GM18507 (cell line): ENCODE measurements at places on chromosomes 5 and 9.

- DNase-seq, result no peak
These were observed 522 bp downstream of the BHMT start for GRCh38 chr5:79111960-79112702.

- DNase-seq, result no peak
These were observed 8.3 kb upstream of the YTHDC2 start for GRCh38 chr5:113505181-113505580.

- no peak for DNase-seq
These were observed 311.1 kb upstream of the CLINT1 start for GRCh38 chr5:158170060-158170459.

DNA sequence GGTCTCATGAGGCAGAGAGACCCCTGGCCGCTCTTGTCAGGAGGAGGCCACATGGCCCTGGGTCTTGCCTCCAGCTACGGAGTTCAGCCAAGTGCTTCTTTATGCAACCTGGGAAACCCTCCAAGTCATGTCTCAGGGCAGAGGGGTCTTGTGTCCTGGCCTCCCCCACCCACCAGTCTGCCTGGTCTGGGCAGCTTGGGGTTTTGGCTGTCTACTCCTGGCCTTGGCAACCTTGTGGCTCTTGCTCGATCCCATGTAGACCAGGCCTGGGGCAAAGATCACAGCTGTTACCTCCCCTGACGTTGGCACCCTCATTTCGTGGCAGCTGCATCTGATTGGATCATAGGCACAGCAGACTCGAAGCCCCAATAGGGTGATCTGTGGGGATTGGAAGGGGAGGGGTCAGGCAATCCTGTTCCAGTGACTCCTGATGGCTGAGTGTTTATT is 28.4 kb downstream of the JADE2 start:
- DNase-seq, result no peak

DNA sequence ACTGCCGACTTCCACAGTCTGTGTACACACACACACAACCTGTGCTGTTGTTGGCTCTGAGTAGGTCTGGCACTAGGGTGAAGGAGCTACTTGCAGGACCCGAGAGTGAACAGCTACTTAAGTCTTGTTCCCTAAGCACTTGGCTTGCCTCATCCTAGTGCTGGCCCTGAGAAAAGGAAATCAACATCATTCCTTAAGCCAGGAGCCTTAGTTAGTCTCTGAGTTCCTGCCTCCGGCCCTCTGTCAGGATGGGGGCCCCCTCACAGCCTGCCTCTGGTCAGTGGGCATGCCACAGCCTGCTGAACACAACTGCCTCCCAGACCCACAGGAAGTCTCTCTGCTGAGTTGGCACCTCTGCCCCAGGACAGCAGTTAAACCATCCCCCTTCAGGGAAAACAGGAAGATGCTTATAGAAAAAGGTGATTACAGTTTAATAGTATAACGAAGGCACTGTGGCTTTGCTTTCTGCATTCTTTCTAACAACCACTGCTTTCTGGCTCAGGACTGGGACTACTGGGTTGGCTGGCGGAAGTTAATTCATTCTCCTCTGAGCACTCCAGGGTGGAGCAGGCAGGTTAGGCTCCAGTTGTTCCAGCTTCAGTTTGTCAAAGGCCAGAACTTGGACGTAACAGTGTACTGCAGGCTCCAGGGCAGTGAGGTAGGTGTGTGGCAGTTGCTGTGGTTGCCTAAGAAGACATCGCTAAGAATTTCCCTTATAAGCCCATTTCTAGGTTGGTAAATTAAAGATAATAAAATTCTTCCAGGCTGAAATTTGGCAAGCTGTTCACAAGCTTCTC is 2.8 kb downstream of the MAMDC2 start:
- DNase-seq, result no peak

DNA sequence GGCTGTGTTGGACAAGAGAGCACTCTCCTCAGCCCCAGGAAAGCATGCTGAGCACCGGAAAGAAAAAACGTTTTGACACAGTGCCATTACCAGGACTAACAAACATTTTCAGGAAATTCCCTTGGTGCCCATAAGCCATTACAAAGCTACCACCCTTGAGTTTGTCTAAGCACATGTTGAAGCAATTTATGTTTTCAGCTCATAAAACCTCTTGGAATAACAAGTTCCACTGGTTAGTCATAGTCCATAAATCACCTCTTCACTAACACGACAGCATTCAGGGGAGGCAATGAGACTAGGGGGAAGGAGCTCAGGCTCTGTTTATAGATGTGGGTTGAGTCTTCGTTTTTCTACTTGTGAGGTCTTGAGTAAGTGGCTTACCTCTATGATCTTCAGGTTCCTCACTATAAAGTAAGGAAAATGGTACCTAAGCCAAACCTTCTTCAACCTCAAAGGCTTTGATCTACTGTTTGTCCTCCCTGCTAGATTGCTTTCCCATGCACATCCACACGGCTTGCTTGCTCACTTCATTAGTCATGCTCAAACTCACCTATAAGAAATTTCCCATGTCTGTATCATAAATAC is 65.4 kb downstream of the DRD1 start:
- no peak for DNase-seq

DNA sequence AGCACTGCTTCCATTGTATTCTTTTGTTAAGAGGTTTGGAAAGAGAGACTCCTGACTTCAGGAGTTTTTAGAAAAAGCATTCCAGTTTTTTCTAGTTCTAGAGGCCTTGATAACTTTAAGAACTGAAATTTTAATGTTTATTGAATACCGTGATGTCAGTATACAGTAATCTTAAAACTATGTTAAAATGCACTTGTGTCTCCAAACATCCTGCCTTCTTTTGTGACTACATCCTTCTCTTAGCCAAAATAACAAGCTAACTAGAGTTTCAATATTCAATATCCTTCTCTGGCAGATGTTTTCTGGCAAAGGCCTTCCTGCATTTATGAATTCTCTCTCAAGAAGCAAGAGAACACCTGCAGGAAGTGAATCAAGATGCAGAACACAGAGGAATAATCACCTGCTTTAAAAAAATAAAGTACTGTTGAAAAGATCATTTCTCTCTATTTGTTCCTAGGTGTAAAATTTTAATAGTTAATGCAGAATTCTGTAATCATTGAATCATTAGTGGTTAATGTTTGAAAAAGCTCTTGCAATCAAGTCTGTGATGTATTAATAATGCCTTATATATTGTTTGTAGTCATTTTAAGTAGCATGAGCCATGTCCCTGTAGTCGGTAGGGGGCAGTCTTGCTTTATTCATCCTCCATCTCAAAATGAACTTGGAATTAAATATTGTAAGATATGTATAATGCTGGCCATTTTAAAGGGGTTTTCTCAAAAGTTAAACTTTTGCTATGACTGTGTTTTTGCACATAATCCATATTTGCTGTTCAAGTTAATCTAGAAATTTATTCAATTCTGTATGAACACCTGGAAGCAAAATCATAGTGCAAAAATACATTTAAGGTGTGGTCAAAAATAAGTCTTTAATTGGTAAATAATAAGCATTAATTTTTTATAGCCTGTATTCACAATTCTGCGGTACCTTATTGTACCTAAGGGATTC is 43.1 kb downstream of the NDFIP1 start:
- peak; percentile 14 for DNase-seq

DNA sequence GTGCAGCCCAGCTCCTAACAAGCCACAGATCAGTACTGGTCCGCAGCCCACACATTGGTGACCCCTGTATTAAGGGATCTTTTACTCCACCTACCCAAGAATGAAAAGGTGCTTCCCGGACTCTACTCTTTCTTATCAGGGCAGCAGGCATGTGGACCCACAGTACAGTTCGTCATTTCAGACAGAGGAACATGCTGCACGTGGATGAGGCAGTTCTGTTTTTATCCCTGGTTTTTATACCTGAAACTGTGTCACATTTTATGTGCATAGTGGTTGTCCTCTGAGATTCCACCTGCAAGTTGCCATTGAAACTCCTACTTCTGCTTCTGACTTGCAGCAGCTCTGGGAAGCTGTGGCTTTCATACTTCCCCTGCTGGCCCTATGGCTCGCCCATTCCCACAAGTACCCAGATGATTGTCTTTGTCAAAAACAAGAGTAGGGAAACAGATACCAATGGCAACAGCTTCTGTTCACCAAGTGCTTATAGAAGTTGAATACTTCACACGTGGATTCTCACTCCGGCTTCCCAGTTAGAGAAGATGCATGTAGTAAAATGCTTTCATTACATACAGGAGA is 208.0 kb downstream of the TRIO start:
- no peak for DNase-seq

GRCh38 chr5:12655675-12656074 is 751.4 kb upstream of the CTNND2 start:
- no peak for DNase-seq

GRCh38 chr9:106883030-106883429 is 20.1 kb downstream of the ZNF462 start:
- no peak for DNase-seq

DNA sequence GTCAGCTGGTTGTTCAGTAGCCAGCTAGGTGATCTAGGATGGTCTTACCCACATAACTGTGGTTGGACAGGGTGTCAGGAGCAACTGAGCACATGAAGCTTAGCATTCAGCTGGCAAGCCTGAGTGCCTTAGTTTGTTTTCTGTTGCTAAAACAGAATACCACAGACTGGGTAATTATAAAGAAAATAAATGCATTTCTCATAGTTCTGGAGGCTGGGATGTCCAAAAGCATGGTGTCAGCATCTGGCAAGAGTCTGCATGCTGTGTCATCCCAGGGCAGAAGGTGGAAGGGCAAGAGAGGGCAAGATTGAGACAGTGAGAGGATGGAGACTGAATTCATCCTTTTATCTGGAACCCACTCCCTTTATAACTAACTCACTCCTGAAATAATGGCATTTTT is 921.5 kb downstream of the TLE4 start:
- DNase-seq, result no peak

DNA sequence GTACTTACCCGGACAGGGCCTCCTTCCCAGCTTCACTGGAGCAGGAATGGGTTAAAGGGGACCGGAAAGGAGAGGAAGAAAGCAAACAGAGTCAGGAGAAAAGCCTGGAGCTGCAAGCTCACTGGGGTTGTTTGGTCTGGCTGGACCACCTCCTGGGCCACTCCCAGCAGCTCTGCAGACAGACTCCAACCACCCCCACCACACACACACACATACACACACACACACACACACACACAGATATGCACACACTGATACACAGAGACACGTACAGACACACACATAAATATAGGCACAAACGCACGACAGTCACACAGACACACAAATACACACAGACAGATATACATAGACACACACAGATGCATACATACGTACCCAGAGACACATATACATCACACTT is 34.9 kb upstream of the SYNPO start:
- no peak for DNase-seq

DNA sequence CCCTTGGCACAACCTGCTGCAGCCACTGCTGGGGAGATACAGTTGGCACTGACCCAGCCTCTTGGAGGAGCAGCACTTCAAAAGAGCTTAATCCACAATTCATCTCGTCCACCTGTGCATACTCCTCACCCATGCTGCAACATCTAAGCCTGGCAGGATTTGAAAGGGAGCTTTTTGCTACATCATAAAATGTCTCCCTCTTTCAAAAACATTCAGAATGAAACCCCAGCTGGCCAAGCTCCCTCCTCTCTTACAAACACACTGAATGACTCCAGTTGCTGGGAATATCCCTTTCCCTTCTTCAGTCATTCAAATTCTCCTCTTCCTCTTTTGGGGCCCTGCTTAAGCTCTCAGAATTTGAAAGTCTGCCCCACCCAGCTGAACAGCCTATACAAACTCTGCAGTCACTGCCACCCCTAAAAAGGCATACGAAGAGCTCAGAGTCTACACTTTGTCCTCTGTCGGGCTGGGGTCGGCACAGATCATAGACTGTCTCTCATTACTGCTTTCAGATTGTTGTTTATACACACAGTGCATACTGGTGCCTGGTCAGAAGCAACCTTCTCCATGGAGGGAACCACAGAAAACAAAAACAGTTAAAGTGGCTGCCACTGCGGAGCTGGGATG is 8.8 kb upstream of the C5orf15 start:
- no peak for DNase-seq

GRCh38 chr5:16690243-16690852 is 73.6 kb upstream of the RETREG1 start:
- DNase-seq, result peak; percentile 43

DNA sequence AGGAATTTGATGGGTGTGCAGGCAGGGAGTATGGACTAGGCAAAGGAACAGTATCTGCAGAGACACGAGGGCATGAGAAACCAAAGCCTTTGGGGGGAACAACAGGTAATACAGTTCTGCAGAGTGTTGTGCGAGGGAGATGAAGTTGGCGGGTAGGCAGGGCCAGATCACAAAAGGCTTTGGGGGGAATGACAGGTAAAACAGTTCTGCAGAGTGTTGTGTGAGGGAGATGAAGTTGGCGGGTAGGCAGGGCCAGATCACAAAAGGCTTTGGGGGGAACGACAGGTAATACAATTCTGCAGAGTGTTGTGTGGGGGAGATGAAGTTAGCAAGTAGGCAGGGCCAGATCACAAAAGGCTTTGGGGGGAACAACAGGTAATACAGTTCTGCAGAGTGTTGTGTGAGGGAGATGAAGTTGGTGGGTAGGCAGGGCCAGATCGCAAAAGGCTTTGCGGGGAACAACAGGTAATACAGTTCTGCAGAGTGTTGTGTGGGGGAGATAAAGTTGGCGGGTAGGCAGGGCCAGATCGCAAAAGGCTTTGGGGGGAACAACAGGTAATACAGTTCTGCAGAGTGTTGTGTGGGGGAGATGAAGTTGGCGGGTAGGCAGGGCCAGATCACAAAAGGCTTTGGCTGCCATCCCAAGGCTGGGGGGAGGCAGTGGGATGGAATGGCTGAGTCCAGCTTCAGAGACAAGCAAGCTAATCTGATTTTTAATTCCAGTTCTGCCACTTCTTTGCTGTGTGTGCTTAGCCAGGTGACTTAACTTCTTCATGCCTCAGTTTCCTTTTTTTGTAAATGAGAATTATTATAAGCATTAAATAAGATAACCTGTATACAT is 33.0 kb downstream of the FRMPD1 start:
- DNase-seq, result no peak

DNA sequence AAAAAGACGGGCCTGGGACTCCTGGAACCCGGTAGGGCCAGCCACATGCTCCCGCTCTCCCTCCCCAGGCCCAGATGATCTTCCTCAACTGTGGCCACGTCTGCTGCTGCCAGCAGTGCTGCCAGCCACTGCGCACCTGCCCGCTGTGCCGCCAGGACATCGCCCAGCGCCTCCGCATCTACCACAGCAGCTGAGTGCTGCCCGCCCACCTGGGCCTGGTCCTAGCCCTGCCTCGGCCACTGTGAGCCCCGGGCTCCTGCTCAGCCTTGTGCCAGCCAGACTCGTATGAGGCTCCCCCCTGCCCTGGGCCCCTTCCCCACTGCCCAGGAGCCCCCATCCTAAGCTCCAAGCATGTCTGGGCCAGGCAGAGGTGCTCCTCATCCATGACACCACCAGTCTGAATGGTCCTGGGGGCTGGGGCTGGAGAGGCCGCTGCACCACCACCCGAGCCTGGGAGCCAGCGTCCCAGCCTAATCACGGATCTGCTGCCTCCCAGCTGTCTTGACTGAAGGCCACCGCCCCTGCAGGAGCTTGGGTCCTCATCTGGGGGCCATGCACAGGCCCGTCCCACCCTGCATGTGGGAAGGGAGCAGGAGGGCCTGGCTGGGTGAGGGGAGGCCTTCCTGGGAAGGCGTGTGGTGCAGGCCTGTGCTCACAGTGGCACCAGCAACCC is 51.5 kb downstream of the LRSAM1 start:
- no peak for DNase-seq
